Inflammatory macrophage treated with lipopolysaccharide for 4 hours (primary cell): ENCODE measurements at places on chromosomes 12 and 14.

- DNase-seq, result no peak
These were observed 167.0 kb downstream of the PPM1H start for GRCh38 chr12:62767946-62768345.

DNA sequence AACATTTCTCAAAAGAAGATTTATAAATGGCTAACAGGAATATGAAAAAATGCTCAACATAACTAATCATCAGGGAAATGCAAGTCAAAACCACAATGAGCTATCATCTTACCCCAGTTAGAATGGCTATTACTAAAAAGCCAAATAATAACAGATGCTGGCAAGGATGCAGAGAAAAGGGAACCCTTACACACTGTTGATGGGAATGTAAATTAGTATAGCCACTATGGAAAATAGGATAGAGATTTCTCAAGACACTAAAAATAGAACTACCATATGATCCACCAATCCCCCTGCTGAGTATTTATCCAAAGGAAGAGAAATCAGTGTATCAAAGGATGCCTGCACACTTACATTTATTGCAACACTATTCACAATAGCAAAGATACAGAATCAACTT lies 58.3 kb downstream of the GUCY2C start:
- no peak for DNase-seq

GRCh38 chr12:53378724-53379388 lies 1.1 kb upstream of the SP1 start:
- DNase-seq, result no peak

DNA sequence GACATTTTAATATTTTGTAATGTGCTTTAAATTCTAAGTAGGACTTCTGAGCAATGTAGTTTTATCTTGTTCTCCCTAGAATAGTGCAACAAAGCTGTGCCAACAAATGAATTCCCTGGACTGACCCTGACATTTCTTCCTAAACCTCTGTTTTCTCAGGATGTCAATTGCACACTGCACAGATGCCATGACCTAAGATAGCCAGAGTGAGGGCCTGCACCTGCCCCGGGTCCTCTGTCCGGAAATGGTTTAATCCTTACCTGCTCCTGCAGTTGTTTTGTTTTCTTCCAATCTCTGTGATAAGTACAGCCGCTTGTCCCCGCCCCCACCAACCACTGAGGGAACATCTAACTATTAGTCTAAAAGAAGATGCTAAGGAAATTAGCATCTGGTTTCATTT lies 831.5 kb downstream of the GALC start:
- no peak for DNase-seq

DNA sequence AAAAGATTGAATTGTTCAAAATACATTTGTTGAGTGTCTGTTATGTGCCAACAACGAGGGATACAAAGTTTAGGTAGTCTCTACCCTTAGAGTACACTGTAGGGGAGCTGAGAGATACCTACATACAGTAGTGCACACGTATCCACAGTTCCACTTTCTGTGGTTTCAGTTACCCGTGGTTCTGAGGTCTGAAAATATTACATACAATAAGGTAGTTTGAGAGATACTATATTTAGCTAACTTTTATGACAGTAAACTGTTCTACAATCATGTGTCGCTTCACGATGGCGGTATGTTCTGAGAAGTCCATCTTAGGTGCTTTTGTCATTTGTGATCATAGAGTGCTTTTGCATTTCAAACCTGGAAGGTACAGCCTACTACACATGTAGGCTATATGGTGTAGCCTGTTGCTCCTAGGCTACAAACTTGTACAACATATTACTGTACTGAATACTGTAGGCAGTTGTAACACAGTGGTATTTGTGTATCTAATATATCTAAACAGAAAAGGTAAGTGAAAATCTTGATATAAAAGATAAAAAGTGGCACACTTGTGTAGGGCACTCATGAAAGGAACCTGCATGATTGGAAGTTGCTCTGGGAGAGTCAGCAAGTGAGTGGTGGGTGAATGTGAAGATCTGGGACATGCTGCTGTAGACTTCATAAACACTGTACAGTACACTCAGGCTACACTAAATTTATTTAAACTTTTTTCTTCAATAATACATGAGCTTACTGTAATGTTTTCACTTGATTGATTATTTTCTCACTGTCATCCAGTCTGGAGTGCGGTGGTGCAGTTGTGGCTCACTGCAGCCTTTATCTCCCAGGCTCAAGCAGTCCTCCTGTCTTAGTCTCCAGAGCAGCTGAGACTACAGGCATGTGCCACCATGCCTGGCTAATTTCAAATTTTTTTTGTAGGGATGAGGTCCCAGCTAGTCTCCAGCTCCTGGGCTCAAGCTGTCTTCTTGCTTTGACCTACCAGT lies 4.0 kb downstream of the CPSF6 start:
- no peak for DNase-seq

- no peak for DNase-seq
These were observed 5.9 kb downstream of the SMAGP start for GRCh38 chr12:51264297-51264696.

DNA sequence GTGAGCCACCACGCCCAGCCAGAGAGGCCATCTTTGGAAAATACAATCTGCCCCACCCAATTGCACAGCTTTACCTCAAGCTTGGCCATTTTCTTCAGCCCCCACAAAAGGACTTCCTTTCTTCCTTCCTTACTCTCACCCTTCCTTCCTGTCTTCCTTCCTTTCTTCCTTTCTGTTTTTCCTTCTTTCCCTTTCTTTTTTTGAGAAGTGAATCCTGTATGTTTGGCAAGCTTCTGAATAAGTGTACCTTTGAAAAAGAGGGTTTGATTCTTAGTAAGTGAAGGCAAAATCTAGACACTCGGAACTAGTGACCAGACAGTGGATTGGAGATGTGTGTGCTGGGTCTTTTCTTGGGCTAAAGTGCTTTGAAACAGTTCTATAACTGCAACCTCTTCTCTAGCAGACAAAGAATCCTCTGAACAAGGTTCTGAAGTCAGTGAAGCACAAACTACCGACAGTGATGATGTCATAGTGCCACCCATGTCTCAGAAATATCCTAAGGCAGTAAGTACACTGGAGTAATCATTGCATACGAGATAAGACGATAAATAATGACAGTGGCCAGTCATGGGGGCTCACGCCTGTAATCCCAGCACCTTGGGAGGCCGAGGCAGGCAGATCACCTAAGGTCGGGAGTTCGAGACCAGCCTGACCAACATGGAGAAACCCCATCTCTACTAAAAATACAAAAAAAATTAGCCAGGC lies 49.5 kb downstream of the SUPT16H start:
- no peak for DNase-seq

DNA sequence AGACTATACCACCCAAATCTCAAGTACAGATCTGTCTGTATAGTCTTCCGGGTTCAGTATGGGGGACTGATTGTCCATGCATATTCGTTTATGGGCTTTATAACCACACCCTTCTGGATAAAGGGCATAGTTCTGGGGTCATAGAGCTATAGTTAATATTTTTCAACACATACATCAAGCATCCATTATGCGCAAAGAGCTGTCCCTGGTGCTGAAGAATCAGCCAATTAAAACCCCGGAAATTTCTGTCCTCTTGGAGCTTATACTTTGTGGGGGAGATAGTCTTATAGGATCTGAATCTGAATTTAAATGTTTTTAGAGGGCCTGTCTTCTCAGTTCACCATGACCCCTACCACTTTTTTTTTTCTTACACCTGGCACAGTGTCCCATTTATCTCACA lies 256.7 kb downstream of the SUDS3 start:
- DNase-seq, result no peak

DNA sequence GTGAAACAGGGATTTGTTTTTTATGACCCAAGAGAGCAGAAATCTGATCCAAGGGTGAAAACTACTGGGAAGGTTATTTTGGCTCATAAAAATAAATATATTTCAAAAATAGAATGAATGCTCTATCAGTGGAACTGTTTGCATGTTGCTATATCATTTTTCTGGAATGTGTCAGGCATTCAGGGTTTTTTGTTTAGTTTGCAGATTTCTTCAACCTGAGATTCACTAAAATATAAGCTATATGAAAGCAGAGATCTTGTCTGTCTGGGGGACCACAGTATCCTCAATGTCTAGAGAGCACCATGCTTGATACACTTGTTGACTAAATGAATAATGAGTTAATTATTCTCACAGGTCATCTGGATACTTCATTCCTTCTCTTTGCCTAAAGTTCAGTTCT lies 165.1 kb downstream of the NUBPL start:
- no peak for DNase-seq

GRCh38 chr14:78519863-78520262 lies 349.7 kb downstream of the NRXN3 start:
- DNase-seq, result peak; percentile 4

DNA sequence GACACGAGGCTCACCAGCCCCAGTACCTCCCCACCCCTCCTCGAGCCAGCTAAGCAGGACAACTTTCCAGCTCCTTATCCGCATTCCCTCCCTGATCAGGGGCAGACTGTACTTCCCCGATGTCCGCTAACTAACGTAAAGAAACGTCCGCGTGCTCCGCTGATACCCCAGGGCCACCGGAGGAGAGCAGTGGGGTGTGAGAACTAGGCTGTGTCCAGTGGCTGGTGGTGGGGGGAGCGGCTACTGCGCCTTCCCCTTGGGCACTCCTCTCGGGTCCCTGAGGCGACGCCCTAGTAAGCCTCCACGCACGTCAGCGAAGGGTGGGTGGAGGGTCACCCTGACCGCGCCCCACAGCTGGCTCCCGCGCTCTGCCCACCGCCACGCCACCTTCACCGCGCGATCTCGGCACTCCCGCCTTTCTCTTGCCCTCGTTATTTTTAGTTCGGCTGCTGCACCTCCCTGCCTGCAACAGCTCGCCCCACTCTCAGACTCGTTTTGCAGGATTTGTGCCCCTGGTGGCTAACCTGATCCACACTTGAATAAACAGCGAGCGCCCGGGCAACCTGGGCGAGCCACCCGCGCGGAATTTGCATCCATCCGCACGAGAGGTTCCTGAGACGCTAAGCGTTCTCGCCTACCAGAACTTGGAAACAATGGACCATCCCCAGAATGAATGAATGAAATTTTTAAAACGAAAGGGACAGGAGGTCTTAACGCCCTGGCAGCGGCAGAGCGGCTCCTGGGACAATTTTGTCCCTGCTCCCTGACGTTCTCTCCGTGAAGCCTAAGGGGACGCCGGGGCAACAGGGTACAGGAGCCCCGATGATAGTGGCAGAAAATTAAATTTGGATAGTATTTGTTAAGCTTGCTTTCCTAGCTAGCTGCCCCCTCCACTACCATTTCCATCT lies 6.9 kb upstream of the BMP4 start:
- no peak for DNase-seq

- DNase-seq, result no peak
These were observed 142.1 kb downstream of the CNTN1 start for GRCh38 chr12:40834321-40834720.

- no peak for DNase-seq
These were observed 91.2 kb downstream of the WNK1 start for GRCh38 chr12:843609-844008.

- no peak for DNase-seq
These were observed 6.3 kb downstream of the TRMT61A start for GRCh38 chr14:103535081-103535890.

GRCh38 chr12:124586756-124587155 lies 19.3 kb upstream of the NCOR2 start:
- no peak for DNase-seq

GRCh38 chr12:68037616-68038255 lies 48.5 kb downstream of the IFNG-AS1 start:
- no peak for DNase-seq

DNA sequence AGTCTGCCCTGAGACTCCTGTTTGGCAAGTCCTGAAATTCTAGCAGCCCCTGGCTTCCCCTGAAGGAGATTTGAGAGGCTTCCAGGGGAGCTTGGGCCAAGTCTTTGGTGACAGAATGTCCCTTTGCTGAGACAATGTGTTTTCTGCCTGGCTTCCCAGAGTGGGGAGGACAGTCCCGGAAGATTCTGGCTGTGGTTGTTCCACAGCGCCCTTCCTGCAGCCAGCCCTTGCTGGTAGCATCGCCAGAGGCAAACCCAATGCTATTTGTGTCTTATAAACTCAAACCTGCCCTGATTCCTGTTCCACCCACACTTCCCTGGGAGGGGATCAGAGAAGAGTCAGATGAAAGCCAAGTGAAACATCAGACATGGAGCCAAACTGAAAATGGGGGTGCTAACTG lies 56.4 kb upstream of the OAS1 start:
- DNase-seq, result no peak

DNA sequence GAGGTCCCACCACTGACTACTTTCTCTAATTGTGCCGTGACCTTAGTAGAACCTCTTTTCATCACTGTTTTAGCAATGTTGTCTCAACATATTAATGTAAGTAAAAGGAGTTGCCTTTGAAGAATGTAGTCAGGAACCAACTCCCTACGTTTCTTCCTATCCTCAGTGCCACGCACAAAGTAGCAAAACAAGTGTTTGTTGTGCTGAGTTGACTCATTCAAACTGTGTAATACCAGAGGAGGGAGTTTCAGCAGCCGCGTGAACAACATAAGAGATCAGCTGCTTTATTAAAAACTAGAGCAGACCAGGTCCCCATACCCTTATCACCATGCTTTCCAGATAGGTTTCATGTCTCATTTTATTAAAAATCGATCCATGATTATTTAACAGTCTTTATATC lies 19.1 kb downstream of the PLBD1 start:
- DNase-seq, result no peak

- no peak for DNase-seq
These were observed 609.2 kb upstream of the FOXG1 start for GRCh38 chr14:28157289-28157869.

- no peak for DNase-seq
These were observed 16.7 kb downstream of the SLCO1C1 start for GRCh38 chr12:20711846-20712245.

DNA sequence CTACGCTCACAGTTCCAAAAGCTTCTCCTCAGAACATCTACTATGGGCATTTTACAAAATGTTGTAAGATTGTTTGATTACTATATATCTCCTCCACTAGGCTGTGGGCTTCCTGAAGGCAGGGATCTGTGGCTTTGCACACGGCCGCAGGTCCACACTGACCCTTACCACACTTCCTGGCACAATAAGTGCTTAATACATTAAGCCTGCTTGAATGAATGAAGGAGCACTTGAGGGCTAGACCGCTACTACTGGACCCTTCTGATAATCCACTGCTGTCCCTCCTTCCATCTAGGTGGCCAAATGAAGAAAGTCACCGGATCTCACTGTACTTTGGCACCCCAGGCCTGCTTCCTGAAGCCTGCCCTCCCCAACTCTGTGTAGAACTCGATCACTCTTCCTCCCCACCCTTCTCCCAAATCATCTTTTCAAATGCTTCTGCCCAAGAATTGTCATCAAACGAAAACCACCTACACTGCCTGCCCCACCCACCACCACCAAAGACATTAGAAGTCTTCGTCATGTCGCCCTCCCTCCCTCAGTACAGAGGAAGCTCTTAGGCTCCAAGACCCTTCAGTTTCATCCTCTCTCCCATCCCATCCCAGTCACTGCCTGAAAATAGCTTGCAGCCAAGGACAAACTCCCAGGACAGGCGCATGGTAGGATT lies 596 bp upstream of the ZBTB39 start:
- no peak for DNase-seq

- peak; percentile 10 for DNase-seq
These were observed 95.1 kb downstream of the UNC79 start for GRCh38 chr14:93525696-93526451.
